ENCODE measurements at places on chromosomes 2 and 18.

DNA sequence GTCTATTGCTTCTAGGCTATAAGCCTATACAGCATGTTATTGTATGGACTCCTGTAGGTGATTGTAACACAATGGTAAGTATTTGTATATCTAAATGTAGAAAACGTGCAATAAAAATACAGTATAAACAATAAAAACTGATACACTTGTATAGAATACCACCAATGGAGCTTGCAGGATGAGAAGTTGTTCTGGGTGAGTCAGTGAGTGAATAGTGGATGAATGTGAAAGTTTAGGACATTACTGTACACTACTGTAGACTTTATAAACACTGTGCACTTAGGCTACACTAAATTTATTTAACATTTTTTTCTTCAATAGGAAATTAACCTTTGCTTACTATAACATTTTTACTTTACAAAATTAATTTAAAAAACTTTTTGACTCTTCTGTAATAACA, 679.2 kb upstream of the ZNF804A start:
- no peak for DNase-seq

DNA sequence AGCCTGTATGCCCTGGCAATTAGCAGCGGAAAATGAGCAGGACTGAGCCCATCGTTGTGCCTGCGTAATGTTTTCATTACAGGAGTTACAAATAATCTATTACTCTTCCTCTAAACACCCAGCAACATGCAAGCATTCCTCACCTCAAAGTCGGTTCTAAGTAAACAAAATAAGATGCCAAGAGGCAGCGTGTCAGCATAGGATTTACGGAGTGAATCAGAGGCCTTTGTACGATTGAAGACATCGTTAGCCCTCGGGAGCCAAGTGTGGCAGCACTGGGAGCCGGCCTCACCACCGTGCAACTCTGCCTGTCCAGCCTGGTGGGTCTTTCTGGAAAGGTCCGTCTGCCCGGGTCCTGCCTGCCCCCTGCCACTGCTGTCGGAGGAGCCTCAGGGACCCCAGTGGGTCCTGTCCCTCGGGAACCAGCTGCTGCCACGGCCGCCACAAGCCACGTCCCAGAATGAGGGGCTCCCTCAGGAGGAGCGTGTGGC, 80.1 kb upstream of the CTDP1 start:
- DNase-seq: no peak

DNA sequence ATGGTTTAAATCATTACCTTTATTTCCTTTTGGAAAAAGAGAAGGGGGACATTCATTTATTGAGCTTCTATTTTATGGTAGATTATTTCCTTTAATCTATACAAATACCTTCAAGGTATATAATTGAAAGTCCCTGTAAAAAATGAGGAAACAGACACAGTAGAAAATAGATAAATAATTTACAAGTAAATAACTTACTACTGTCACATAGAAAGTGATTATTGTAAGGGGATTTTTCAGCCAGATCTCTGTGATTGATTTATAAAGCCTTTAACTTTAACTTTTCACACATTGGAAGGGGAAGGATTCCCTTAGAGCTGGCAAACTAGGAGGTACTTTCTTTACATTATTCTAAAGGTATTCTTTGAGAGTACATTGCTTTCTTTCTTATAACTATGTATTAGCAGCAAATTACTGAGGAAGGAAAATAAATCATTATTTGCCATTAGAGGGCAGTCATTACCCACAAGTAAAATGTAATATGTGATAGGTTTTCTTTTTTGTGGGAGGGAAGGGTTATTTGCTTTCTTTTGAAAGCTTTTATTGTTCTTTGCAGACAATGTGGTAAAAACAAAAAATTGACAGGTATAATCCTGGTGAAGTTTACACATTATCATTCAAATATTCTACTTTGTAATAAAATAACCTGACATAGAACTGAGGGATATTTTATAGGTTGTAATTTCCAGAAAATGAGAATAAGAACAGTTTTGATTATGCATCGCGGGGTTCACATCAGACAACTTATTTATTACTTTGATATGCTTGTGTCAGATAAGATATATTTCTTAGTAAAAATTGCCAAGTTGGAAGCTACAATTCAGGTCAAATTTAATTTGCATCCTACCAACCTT, 24.8 kb upstream of the RPE start:
- no peak for DNase-seq

- no peak for DNase-seq
Measured at GRCh38 chr2:175097297-175097696, 70.7 kb downstream of the ATF2 start.

- DNase-seq: no peak
Measured at GRCh38 chr18:41096504-41096903, 858.5 kb upstream of the PIK3C3 start.

- DNase-seq: no peak
Measured at GRCh38 chr18:79515331-79515730, 119.6 kb downstream of the NFATC1 start.

DNA sequence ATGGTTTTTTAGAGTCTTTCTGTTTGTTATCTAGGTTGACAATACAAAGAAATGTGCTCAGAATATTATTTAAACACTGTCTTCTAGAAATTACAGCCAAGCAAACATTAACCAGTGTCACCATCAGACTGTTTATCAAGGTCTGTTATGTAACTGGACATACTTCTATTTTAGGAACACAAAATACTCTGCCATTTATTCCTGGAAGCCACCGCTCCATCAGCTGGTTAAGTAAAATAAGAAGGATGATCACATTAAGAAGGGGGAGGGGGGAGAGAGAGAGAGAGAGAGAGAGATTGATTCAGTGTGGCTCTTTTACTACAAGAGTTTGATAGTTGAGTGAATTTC, 47.9 kb downstream of the MBP start:
- DNase-seq: no peak

DNA sequence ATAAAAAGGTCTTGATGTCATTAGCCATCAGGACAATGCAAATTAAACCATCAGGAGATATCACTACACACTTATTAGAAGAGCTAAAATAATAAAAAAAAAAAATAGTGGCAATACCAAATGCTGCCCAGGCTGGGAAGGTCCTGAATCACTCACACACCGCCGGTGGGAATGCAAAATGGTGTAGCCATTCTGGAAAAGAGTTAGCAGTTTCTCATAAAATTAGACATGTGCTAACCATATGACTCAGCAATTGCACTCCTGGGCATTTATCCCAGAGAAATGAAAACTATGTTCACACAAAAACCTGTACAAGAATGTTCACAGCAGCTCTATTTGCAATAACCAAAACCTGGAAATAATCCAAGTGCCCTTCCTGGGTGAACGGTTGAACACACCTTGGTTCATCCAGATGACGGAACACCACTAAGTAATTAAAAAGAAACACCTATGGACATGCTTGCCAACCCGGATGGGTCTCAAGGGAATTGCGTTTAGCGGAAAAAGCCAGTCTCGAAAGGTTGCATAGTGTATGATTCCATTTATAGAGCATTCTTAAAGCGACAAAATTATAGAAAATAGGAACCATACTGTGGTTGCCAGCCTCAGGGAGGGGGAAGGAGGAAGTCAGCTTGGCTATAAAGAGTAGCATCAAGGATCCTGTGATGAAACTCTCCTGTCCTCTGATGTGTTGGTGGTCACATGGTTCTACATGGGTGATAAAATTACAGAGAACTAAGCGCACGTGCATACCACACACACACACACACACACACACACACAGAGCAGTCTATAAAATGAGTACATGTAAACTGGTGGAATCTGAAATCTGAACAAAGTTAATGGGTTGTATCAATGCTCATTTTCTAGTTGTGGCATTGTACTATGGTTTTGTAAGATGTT, 4.6 kb downstream of the MBP start:
- no peak for DNase-seq

DNA sequence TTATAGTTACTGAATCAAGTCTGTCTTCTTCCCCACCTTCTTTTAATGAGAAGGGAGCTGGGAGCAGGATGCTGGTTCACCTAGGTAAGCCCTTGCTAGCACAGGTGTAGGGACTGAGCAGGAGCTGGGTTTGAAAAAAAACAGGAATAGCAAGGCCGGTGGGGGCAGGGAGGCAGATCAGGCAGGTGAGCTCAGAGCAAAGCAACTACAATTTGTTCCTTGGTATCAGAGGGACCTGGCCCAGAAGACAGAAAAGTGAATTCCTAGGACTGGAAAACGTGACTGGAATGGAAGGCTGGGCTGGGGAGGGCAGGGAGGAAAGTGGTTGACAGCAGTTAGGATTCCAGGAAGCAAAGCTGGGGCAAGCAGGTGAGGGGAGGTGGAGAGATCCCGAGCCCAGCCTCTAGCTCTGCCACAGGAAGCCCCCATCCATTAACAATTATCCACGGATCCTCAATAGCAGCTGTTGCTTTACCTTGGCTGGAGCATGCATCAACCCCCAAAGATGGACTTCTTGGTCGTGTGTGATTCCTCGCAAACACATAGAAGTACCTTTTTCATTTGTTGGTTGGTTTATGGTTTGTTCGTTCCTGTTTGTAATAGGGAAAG, 118.4 kb downstream of the LNPK start:
- no peak for DNase-seq

GRCh38 chr2:53257287-53257686, 510.3 kb upstream of the CHAC2 start:
- DNase-seq: no peak

GRCh38 chr2:50718146-50718545, 313.8 kb downstream of the NRXN1 start:
- no peak for DNase-seq

GRCh38 chr2:30470426-30470825, 23.4 kb downstream of the LCLAT1 start:
- DNase-seq: no peak

DNA sequence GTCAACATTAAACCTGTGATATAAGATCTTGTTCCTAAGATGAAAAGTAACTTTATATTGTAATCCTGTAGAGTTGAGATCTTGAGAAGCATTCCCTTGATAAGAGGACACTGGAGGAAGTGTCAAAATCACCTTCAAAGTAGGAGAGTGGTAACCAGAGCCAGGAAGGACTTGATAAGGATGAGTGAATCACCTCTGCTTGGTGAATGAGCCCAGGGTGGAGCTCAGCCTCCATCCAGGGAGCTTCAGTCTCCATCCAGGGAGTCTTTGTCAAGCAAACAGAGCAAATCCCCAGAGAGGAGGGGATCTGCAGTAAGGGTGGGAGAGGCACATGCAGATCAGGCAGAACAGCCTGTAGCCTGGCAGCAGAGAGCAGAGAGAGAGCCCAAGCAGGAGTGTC, 167.1 kb upstream of the SIX2 start:
- no peak for DNase-seq

- no peak for DNase-seq
Measured at GRCh38 chr2:163255086-163255485, 416.5 kb upstream of the KCNH7 start.

DNA sequence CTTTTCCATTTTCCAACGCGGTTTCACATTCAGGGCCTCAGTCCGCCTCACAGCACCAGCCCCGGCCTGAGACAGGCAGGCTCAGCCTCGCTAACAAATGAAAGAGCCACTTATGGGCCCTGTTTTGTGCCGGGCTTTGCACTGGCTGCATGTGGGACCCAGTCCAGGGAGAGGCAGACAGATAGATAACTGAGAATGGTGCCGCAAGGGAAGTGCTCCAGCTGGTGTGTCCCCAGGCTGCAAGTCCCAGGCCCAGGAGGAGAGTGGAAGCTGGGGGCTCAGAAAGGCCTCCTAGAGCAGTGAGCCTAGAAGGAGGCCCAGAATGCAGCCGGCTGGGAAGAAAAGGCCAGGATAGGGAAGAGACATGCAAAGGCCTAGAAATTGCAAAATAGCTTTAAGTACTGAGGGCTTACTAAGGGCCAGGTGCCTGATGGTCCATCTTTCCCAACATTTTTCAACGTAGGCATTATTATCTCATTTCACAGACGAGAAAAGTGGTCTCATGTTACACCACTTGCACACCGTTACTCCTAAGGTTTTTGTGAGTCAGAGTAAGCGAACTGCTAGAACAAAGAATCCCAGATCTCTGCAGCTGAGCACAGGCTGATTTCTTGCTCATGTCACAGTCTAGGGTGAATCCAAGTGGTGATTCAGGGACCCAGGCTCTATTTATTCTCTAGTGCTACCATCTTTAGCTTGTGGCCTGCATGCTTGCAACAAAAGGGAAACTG, 26.0 kb downstream of the ADRA2B start:
- DNase-seq: no peak

GRCh38 chr2:189854940-189855339, 70.7 kb downstream of the PMS1 start:
- no peak for DNase-seq

GRCh38 chr2:62042944-62043343, 137.5 kb downstream of the COMMD1 start:
- DNase-seq: no peak

DNA sequence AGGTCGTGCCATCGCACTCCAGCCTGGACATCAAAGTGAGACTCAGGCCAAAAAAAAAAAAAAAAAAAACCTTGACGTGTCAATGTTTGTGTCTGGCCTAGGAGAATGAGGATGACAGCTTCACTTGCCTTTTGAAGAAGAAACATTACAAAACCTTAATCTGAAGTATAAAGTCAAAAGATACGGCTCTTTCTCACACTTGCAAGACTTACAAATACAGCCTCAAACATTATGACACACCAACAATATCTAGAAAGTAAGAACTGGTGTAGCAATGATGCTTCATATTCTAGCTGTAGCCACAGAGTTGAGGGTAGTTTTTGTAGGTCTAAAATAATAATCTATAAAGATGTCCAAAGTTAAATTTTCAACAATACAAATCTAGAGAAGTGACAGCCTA, 25.5 kb downstream of the MPPE1 start:
- DNase-seq: no peak

DNA sequence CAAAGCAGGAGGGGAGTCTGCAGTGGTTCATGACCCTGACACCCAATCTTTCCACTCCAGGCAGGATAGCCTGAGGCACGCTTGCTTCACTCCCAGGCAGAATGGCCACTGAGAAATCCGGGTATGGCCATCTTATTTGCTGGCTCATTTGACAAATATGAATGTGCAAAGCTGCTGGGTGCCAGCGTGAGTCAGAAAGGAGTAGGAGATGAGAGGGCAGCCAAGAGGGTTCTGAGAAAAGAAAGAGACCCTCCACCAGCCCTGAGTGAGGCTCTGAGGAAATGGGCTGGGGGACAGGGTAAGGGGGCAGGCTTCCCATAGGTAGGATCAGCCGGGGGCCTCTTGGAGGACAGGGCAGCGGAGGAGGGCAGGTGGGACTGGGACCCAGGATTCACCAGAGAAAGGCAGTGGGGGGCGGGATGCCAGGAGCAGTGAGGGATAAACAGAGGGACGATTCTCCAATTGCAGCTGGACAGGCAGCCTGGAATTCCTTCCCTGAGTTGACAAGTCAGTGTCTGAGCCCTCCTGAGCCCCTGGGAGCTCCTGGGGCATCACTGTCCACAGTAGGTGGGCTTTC, 15.2 kb downstream of the RAMP1 start:
- DNase-seq: no peak

GRCh38 chr18:10037181-10037580, 123.4 kb downstream of the VAPA start:
- no peak for DNase-seq

GRCh38 chr18:77784759-77785379, 535.2 kb downstream of the GALR1 start:
- no peak for DNase-seq

GRCh38 chr2:20539776-20540586, 93.1 kb downstream of the RHOB start:
- DNase-seq: no peak

All from activated T-cell treated with anti-CD3 and anti-CD28 coated beads for 4 hours (primary cell).